ENCODE measurements at places on chromosomes 5 and 9.

GRCh38 chr5:95191330-95191729 is 93.6 kb downstream of the MCTP1 start:
- no peak for DNase-seq

DNA sequence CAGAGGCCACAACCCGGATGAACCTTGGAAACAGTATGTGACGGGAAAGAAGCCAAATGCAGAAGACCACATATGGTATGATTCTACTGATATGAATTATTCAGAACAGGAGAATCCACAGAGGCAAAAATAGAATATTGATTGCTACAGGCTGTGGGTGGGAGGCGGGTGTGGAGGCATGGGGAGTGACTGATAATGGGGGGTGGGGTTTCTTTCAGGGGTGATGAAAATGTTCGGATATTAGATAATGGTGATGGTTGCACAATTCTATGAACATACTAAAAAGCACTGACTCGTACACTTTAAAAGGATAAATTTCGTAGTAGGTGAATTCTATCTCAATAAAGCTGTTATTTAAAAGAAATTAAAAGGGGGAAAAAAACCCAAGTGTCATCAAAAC is 10.7 kb downstream of the IL4 start:
- DNase-seq: no peak

- no peak for DNase-seq
Measured at GRCh38 chr5:125883223-125883622, 540.0 kb upstream of the GRAMD2B start.

- DNase-seq: no peak
Measured at GRCh38 chr5:89929173-89929572, 480.4 kb downstream of the CETN3 start.

GRCh38 chr5:164191240-164191639 is 685.8 kb downstream of the MAT2B start:
- DNase-seq: no peak

GRCh38 chr9:35748242-35748857 is 678 bp downstream of the GBA2 start:
- DNase-seq: no peak

DNA sequence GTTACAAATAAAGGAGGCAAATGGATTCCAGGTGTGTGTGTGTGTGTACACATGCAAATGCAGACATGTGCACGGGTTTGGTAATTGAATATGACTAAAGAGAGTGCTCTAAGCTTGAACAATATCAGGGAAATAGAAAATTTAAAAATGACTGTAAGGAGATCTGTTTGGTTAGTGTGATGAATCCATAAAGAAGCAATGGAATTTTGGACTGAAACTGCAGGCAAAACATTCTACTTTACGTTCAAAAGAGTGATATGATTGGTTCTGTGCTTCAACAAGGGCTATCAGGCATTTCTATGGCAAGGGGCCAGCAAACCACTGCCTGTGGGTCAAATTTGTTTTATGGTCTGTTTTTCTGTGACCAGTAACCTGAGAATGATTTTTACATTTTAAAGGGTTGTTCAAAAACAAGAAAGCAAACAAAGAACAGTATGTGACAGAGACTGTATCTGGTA is 332.8 kb upstream of the KLF9 start:
- DNase-seq: no peak

DNA sequence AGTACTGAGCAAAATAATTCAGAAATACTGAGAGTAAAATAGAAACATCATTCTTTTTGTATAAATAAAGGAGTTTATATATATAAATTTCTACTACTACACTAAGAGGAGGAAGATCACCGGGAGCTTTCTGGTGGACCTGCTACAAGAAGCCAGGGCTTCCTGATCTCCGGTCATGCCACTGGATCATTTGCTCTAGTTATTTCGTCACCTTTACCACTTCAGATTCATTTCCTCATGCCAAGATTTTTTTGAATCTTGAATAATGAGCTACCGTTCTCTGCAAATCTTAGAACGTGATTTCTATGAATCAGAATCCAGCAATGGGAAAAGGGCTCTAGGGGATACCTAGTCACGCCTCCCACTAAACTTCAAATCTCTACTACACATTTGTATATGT is 51.9 kb upstream of the TBC1D9B start:
- no peak for DNase-seq

DNA sequence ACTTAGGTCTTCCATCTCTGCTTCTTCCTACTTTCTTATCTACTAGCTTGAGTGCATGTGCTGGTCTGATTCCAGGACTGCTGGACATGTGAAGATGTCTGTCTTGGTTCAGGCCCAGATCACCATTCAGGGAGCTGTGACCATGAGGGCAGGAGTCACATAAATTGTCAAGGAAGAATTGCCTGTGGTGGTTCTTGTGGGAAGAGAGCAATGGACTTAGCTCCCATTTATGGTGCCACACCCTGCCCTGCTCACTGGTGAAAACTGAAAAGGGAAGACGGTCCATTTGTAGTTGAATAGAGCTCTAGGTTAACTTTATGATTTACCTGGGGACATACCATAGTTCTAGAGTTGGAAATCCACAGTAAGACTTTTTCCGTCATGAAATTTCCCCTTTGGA is 244.3 kb upstream of the ZNF608 start:
- DNase-seq: no peak

- DNase-seq: no peak
Measured at GRCh38 chr5:91272858-91273257, 110.3 kb downstream of the ARRDC3 start.

Measured in stimulated activated CD8-positive, alpha-beta memory T cell treated with anti-CD3 and anti-CD28 coated beads, Interleukin-4, amount 100 ng/mL, for 1 hour (primary cell).